ENCODE measurements at places on chromosomes 6 and 20.

DNA sequence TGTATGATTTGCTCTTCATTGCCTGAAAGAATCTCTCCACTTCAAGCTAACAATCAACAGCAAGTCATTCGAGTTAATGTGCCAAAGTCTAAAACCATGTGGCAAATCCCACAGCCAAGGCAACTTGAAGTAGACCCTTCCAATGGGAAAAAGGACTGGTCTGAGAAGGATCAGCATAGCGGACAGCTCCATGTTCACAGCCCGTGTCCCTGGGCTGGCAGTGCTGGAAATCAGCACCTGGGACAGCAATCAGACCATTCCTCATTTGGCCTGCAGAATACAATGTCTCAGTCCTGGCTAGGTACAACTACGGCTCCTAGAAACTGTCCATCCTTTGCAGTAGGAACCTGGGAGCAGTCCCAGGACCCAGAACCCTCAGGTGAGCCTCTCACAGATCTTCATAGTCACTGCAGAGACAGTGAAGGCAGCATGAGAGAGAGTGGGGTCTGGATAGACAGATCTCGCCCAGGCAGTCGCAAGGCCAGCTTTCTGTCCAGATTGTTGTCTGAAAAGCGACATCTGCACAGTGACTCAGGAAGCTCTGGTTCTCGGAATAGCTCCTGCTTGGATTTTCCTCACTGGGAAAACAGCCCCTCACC is 1.1 kb downstream of the GJA10 start:
- DNase-seq, result peak; percentile 55

GRCh38 chr20:4373454-4373853 is 348.3 kb upstream of the PRND start:
- DNase-seq, result no peak

GRCh38 chr6:43793875-43794242 is 23.8 kb downstream of the VEGFA start:
- DNase-seq, result no peak

DNA sequence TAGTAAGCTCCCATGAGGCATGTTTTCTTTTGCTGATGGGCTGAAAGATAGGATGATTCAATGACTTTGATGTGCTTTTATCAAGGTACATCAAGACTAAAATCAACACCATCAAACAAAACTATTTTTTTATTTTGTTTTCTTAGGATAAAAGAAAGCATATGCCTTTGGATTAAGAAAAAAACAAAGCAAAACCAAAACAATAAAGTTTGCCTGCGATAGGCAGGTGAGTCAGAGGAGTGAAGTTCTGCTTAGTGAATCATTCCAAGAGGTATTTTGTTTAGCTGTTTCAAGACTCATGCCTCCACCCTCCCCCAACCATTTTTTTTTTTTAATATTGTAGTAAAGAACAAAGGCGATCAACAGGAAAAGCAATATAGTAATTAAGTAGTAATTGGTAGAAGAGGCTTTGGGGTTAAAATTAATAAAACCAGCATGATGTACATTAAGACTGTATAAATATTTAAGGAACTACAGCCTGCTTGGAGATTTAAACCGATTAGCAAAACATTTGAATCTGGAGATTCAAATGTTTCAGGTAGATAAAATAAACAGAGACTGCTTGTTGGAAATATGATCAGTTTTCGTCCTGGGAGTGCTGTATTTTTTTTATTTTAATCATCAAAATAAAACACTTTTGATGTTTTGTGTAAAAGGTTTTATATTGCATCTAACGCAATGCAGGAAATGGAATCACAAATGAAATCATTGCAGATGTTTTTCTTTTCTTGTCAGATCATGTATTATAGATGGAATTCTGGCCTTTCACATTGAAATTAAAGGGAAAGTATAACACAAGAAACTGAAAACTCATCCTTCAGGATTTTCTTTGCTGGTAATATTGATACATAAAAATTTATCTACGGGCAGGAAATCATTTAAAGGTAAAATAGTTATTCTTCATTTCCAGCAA is 482.3 kb upstream of the MANEA start:
- DNase-seq, result peak; percentile 4

GRCh38 chr6:8707956-8708772 is 272.8 kb upstream of the SLC35B3 start:
- DNase-seq, result peak; percentile 9

DNA sequence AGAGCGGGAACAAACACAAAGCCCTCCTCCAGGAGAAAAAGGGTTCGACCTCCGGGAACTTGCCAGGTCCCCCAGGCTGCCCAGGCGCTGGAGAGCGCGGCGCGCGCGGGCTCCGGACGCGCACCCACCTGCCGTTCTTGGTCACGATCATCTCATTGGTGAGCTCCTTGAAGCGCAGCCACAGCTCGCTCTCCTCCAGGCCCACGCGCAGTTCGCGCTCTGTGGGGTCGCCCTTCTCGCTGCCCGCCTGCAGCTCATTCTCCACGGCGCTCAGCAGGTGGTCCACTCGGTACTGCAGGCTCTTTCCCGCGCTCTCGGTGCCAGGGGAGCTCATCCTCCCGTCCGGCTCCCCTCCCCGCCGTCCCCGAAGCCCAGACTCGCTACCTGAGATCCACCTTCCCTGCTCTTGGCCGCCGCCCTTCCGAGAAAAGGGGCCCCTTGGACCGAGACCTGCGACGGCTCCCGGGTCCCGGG is 356 bp downstream of the TBXT start:
- DNase-seq, result no peak

DNA sequence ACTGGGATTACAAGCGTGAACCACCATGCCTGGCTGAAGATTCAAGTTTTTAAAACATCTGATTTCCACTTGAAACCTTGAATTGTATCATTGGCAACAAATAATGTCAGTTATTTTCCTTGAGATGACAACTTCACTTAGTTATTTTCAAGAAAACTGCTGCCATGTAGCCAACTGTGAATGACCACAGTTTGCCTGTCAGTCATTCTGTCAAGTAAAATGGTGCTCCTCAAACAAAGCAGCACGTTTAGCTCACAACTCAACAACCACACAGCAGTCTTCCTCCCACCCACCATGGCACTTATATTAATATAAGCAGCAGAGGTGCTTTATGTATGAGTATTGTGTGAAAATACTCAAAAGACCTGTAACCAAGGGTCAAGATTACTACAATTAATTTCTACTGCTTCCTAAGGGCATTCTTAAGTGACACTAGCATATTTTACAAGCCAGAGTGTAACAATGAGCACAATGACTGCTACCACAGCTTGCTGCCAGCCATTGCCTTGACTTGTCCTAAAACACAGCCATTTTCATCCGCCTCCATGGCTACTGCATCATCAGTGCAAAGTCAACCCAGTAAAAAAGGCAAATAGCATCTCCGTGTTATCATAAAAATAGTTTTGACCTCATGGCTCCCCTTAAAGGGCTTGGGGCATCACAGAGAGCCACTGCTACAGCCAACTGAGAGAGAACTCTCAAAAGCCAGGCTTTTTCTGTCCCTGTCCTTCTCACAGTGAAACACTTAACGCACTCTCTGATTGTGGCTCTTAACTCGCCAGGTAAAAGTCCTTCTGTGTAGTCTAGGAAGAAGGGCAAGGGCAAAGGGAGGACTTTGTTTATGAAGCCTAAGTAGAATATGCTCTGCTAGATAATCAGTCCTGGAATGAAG is 96.4 kb upstream of the TAB2 start:
- DNase-seq, result no peak

DNA sequence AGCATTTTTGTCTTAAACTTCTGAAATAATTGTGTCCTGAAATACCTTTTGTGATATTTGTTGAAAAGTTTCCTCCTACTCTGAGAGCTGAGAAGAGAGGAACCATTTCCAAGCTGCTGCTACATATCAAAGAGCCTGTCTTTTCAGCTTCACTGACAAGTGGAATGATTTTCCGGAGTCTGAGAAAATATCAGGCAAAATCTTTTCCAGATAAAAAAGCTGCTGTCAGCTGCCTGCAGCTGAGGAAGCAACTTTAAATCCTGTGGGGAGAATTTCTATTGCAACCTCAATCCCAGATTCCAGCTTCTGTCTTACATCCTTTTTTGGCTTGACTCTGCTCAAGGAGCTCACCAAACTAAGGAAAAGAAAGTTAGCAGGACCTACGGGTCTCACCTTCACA is 904.3 kb downstream of the PHF3 start:
- no peak for DNase-seq

DNA sequence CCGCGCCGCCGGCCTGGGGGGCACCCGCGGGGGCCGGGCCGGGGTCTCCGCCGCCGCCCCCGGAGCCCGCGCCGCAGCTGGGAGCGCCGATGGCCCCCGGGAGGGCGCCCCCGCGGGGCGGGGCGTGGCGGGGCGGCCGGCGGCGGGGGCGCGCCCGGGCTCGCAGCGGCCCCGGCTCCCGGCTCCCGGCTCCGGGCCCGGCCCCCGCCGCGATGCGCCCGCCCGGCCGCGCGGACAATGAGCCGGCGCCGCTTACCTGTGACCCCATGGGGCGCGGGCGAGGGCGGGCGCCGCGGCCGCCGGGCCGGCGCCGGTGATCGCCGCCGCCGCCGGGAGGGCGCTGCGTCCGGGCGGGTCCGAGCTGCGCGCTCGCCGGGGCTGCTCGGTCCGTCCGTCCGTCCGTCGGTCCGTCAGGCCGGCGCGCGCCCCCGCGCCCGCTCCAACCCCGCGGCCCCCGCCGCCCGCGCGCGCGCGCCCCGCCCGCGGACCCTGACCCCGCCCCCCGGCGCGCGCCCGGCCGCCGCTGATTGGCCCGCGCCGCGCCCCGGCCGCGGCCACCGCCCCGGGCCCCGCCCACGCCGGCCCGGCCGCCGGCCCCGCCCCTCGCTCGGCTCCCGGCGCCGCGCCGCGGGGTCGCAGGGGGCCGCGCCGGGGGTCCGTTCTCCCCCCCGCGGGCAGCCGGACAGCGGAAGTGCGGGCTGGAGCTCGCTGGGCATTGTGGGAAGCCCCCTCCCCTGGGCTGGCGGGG is at the start of gene ZBTB46:
TSS of gene ZBTB46 (minus strand) at position 424 of the 748 bp plus-strand sequence. CDS start 40,507 bp downstream, outside the sequence.
- no peak for DNase-seq

GRCh38 chr6:80501636-80502035 is 395.2 kb downstream of the BCKDHB start:
- no peak for DNase-seq

- no peak for DNase-seq
Measured at GRCh38 chr6:139395371-139395770, 20.9 kb upstream of the CITED2 start.

DNA sequence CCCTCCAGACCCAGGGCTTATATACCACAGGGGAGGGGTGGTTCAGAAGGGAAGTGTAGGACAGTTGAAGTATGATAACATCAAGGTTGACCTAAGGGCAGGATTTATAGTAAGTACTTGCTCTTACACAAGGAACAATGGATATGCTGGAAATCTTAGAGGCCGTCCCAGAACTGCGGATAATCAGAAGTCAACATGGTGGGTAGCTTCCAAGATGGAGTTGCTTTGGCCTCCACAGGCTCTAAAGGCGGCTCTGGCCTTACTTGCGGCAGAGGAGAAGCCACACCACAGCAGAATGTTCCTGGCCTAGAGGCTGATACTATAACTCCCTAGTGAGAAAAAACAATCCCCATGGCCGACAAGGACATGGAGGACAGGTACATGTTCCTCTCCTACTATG is 344.7 kb downstream of the CDC5L start:
- no peak for DNase-seq

DNA sequence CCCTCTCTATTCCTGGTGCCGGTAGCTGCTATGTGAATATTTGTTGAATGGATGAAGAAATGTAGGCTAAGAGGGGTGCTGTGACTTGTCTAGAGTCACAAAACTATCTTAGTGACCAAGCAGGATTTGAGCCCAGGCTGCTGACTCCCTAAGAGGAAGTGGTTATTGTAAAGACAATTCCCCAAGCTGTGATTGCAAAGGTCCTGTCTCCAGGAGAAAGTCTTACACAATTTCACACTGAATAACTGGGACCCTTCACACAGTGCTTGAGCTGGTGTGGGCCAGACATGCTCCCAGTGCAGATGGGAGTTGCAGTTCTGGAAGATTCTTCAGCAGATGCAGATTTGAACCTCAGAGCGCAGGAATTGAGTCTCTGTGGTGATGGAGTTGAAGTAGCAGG is 38.1 kb downstream of the IYD start:
- no peak for DNase-seq

GRCh38 chr6:52644253-52644652 is 26.7 kb upstream of the TMEM14A start:
- no peak for DNase-seq

- no peak for DNase-seq
Measured at GRCh38 chr6:125307150-125307838, 5.5 kb upstream of the HDDC2 start.

- no peak for DNase-seq
Measured at GRCh38 chr6:25404693-25405169, 125.6 kb downstream of the CARMIL1 start.

DNA sequence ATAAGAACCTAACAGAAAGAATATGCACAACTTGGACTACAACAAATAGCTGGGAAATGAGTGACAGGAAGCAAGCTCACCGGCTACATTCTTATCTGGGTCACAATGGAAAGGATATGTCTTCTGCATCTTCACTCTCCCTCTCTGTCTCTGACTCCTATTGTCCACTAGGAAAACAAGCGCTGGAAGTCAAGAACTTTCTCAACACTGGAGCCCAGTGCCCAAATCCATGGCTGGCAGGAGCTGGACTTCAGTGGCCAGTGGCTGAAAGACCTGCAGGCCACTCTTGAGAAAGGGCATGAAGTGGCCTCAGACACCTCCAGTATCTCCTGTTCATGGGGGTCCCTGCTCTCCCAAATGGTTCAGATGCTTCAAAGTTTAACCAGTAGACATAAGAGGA is 62.0 kb downstream of the FAM50B start:
- no peak for DNase-seq

DNA sequence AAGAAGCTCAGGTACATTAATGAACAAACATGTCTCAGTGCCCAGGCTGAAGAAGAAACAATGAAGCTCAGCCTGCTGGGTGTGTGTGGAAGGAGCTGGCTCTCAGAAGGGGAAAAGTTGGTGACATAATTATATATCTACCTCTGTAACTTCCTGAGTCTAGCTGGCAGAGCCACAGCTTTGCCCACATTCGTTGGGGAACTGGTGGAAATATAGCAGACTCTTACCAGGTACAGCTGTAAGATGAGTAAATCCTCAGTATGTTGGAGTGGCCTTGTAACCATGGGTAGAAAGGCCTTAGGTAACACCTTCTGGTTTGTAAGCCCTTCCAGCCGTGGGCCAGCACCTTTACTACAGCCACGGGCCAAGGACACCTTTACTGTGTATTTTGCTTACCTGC is 29.9 kb upstream of the PNRC1 start:
- no peak for DNase-seq

GRCh38 chr6:69155467-69155866 is 520.4 kb downstream of the ADGRB3 start:
- DNase-seq, result no peak

GRCh38 chr6:145904391-145904790 is 59.8 kb downstream of the SHPRH start:
- no peak for DNase-seq

GRCh38 chr20:3101737-3102574 is 17.4 kb upstream of the AVP start:
- DNase-seq, result no peak

DNA sequence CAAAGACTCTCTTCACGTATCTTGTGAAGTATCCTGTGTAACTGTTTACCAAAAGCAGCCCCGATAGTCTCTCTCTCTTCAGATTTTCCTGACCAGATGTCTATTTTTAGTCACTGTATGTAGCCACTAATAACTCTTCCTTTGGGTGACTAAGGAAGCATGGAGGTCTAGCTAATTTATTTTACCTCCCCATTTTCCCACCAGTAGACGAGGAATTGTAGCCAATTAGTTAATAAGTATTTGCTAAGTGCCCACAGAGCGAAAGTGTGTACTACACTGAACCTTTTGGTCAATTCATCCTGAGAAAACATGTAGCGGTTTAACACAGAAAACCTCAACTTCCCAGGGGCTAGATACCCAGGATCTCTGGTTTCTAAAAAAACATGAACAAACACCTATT is 180.6 kb downstream of the TBX18 start:
- no peak for DNase-seq

- DNase-seq, result no peak
Measured at GRCh38 chr6:27474172-27474465, 1.2 kb upstream of the ZNF184 start.
